Stimulated activated CD4-positive, alpha-beta T cell treated with anti-CD3 and anti-CD28 coated beads, Interleukin-1b, Interleukin-23, amount 100 ng/mL, for 4 hours (primary cell): ENCODE measurements at places on chromosomes 7 and 10.

GRCh38 chr7:42548816-42549611, 312.0 kb upstream of the GLI3 start:
- DNase-seq, result no peak

DNA sequence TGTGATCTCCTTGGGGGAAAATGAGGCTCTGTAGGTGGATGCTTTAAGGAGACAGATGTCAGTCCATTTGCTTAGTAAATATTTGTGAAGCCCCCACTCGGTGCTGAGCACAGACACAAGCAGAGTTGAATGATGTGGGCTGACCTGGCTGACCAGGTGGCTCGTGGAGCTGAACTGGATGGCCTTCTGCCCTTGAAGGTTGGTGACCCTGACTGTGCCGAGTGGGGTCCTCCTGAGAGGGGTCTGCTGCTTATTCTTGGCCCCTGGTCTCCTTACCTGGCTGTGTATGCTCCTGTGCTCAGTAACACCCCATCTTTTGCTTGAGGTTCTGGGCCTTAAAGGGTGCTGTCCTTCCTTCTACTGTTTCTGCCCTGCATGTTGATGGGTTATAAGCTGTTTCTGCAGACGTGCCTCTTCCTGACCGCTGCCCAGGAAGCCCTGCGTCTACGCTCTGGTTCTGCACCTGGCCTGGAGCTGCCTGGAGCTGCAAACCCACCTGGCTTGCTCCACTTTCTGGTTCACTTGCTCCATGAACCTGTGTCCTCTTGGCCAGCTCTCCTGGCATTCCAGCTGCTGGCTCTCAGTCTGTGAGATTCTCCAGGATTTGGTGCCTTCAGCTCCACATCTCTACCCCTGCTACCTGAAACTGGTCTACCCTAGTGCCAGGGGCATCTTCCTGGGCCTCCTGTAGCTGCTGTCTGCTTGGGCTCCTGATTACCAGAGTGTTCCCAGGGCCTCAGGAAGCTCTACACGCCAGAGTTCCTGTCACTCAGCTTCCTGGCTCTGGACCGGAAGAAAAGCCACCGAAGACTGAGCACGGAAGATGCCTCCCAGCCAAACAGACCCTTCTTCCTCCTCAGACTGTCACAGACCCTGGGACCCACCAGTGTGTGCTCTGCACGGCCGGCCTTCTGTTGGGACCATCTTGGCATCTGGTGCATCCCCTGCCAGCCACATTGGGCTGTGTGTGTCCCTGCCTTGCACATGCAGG, 76.5 kb downstream of the ADCY1 start:
- no peak for DNase-seq

DNA sequence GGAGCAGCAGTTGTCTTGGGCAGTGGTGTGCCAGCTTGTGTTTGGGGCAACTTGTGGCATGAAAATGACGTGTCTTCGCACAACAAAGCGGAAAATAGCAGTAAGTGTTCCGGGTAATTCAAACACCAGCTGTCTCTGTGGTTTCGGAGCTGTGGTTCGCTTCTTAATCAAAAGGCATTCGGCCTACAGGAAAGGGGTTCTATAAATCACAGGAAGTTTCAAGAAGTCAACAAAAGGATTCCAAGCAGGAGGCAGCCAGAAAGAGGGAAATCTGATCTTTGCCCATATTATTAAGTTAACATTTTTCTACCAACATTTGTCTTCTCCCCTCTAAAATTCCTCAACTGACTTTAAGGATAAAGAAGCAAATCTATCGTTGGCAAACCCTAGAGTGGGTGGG, 353.4 kb downstream of the FGFR2 start:
- DNase-seq, result no peak

GRCh38 chr7:31583942-31584341, 70.1 kb downstream of the ITPRID1 start:
- DNase-seq, result no peak

DNA sequence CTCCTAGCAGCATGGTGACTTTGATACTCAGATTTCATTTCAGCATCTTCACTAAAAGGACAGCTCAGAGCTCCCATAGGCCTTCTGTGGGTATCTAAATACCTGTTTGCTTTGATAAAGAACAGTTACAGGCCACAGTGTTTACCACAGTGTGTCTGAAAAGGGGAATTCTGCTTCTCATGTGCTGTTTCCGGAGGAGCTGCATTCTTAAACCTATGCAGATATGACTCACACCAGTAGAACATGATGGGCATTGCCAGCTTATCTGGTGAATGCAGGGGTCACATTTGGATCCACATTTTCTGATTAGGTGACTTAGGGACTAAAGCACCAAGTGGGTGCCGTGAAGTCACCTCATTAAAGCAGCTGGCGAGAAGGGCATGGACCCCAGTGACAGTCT, 52.6 kb downstream of the TRRAP start:
- peak; percentile 3 for DNase-seq

DNA sequence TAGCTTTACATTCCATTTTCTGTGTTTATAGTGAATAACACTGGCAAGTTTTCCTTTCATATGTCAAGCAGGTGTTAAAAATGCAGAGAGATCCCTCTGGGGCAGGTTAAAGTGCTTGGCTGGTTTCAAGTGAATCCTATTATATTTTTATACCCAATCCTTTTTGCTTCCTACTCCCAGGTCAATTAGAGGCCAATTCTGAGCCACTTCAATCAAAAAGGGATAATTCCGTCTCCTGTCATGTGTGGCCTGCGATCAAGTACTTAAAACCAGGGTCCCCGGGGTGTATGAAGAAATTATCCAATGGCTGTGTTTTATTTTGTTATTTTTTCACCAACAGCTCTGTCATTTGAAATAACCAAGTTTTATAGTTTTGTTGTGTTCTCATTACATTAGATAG, 313.2 kb downstream of the PRPF18 start:
- DNase-seq, result no peak

DNA sequence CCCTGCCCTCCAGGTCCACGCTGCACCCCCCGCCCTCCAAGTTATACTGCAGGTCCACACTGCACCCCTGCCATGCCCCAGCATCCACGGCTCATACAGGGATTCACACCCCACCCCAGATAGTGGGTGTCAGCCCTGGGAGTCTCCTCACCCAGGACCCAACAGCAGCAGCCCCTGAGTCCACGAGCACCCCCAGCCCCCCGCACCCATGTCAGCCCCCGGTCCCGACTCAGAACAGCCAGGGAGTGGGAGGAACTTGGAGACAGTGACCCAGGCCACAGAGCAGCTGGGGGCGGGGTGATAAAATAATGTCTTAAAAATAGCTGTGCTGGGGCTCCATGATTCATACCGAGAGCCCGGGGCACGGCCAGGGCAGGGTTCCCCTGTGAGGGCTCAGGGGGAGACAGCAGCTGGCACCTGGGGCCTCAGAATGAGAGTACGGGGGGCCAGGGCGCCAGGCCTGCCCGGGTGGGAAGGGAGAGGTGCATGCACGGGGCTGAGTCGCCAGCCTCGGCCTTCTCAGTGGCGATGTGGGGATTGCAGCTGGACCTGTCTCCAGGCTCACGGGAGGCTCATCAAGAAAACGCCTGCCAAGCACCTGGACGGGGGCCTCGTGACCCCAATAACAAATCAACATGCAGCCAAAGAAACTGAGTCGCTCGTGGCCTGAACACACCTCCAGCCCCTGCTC, 29.8 kb downstream of the ADAP1 start:
- peak; percentile 45 for DNase-seq
